Substantia nigra (tissue), 51 donors: ENCODE measurements at places on chromosomes 16 and 17.

DNA sequence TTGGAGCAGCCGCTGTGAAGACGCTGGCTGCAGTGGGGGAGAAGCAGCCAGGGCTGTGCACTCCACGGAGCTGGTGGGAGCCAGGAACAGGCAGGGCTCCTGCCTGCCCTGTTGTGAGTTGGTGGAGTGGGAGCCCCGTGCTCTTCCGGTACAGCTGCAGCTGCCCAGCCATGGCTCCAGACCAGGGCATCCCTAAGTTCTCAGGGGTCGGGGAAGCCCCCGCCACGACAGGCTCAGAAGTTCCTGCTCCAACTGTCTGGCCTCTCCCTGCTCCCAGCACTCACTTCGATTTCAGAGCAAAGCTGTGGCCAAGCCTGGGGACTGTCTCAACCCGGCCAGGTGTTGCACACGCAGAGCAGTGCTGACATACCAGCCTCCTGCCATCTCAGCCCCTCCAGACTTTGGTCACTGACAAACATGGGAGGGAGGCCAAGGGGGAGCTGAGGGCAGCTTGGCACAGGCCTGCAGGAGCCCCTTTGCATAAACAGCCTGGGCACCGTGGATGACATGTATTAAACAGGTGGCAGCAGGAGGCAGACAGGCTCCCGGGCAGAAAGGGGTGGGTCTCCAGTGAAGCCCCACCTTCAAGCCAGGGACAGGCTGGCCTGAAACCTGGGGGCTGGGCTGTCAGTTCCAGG lies 13.9 kb upstream of the KDM8 start:
- DNase-seq: no peak

DNA sequence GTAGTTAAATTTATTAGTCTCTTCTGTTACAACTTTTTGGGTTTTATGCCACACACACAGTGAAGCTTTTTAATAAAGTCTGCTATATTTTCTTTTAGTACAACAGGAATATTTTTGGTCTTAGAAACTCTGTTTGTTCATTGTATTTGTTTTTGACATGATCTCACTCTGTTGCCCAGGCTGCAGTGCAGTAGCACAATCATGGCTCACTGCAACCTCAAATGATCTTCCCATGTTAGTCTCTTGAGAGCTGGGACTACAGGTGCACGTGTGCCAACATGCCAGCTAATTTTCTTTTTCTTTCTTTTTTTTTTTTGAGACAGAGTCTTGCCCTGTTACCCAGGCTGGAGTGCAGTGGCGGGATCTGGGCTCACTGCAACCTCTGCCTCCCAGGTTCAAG lies 27.1 kb downstream of the PPM1D start:
- no peak for DNase-seq

- no peak for DNase-seq
Observed at GRCh38 chr16:48503336-48503735, 106.6 kb downstream of the N4BP1 start.

DNA sequence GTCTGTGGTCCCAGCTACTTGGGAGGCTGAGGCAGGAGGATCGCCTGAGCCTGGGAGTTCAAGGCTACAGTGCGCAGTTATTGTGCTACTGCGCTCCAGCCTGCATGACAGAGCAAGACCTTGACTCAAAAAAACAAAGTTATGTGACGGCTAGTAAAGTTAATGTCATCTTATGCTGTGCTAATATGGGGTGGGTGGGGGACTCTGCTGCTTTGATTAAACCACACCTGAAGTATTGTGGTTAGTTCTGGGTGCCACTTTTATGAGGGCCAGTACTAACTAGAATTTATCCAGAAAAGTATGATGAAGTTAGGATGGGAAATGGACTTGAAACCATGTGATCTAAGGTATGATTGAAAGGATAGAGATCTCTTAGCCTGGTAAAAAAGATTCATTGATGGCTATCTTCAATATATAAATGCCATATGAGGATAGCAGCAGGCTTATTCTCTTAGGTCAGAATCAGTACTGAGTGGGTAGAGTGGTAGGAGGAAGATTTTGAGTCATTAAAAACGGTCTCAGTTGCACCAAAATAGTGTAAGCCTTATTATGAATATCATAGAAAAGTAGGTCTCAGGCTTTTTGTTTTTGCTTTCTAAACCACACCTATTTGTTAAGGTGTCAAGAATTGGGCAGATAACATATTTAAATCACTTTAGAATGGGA lies 5.6 kb downstream of the WSB1 start:
- no peak for DNase-seq

DNA sequence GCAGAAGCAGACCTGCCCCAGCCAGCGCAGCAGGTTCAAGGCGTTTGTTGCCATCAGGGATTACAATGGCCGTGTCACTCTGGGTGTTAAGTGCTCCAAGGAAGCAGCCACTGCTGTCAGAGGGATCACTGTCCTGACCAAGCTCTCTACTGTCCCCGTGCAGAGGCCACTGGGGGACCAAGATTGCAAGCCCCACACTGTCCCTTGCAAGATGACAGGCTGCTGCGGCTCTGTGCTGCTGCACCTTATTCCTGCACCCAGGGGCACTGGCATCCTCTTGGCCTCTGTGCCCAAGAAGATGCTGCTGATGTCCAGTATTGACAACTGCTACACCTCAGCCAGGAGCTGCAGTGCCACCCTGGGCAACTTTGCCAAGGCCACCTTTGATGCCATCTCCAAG lies 27.7 kb downstream of the ATPAF2 start:
- DNase-seq: no peak

- DNase-seq: no peak
Observed at GRCh38 chr17:3513305-3514035, 37.7 kb downstream of the ASPA start.

- DNase-seq: no peak
Observed at GRCh38 chr17:1907909-1908698, 78.3 kb downstream of the RPA1 start.

- DNase-seq: no peak
Observed at GRCh38 chr17:5219536-5219935, 15.1 kb downstream of the SCIMP start.

DNA sequence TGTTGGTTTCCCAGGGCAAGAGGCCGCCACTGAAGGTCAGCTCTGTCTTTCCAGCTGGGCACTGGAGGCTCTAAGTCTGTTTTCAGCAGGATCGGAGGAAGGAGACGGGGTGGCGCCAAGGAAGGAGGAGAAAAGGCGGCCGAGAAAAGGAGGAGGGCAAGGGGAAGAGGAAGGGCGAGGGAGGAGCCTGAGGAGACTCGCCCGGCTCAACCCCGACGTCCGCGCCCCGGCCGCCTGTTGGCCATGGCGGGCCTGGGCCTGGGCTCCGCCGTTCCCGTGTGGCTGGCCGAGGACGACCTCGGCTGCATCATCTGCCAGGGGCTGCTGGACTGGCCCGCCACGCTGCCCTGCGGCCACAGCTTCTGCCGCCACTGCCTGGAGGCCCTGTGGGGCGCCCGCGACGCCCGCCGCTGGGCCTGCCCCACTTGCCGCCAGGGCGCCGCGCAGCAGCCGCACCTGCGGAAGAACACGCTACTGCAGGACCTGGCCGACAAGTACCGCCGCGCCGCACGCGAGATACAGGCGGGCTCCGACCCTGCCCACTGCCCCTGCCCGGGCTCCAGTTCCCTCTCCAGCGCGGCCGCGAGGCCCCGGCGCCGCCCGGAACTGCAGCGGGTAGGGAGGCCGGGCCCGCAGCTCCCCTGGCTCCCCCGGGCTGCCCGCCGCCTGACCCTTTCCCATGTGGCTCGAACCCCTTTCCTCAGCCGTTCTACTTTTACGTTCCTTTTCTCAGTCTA lies at the start of gene RNF135:
RNF135 (plus strand) TSS at position 209 of the 737 bp plus-strand sequence; CDS start at position 244, 35 bp downstream.
- DNase-seq: peak; percentile 35

DNA sequence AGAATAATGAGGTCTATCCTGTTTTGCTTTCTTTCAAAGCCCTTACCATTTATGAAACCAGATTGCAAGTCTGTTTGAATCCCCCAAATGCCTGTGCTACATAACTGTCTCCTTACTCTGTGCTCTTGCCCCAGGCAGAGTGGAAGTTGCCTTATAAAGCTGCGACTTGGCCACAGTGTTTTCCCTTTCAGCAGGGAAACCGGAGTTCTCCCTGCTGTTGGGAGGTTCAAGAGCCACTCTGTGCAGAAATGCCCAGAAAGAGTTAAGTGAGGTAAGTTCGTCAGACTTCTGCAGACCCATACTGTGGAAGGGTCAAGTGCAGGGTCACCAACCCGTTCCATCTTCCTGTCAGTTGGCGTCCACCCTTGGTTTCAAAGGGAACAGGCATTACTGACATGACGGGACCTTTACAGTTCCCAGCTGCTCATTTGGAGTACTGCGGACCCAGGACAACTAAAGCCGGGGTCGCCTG lies 508.9 kb downstream of the WWOX start:
- no peak for DNase-seq
